ENCODE measurements at places on chromosomes 12 and 14.

GRCh38 chr14:26738571-26738970, 140.7 kb upstream of the NOVA1 start:
- no peak for DNase-seq

GRCh38 chr12:113826805-113827538, 139.2 kb downstream of the RBM19 start:
- no peak for DNase-seq

GRCh38 chr14:29654901-29655550, 272.6 kb downstream of the PRKD1 start:
- DNase-seq, result no peak

- DNase-seq, result no peak
Measured at GRCh38 chr14:102215576-102216250, 76.0 kb downstream of the WDR20 start.

- no peak for DNase-seq
Measured at GRCh38 chr12:31951939-31952338, 7.3 kb upstream of the RESF1 start.

- no peak for DNase-seq
Measured at GRCh38 chr12:27233814-27234213, 10.3 kb upstream of the STK38L start.

DNA sequence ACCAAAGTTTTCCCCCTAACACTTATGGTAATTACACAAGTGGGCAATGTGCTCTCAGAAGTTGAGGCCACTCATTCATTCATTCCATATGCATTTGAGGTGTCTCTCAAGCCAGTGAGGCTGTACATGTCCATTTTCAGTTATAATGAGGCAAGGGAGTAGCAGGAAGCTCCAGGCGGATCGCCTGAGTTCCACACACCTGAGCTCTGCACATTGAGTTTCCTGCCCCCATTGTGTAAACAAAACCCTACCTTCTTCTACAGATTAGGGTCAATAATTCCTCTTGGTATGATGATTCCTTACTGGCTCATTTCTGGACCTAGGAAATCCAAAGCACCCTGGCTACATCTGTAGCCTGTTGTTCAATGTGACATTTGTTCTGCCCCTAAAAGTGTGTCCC, 555.3 kb downstream of the MED13L start:
- DNase-seq, result no peak

DNA sequence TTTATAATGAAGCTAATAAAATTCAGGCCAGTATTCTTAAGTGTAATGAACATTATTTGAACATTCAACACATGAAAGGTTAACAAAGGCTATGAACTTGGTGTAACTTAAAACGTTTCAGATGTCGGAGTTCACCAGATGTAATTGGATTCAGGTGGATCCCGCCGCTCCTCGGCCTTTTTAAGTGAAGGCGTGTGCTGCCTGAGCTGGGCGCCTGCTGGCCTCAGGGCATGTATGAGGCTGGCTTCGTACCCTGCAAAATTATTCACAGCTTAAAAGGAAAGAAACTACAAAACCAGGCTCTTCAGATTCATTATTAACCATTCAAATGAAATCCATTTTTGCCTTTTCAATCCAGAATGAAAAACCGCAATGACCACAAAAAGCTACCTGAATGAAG, 69.9 kb downstream of the WIF1 start:
- no peak for DNase-seq

DNA sequence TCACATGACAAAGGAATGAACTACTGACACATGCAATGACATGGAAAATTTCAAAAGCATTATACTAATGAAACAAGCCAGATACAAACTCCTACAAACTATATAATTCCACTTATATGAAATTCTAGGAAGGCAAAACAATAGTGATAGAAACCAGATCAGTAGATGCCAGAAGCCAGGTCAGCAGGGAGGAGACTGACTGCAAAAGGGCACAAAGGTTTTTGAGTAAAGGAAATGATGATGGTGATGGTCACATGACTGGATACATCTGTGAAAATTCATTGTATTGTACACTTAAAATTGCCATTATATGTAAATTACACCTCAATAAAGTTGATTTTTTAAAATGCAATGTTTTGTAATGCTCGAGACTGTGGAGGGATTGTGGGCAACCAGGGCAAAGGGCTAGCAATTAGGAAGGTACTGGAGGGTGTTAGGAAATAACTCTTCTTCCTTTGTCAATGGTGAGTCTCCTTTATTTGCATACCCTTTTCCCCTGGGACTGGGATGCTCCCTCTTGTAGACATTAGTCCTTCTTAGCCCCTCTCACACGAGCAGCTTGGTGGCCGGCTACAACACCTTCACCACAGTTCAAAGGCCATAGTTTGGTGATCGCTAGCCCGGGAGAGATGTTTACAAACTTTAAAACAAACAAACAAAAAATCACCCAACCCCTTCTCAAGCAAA, 6.7 kb upstream of the PRPF40B start:
- DNase-seq, result no peak

DNA sequence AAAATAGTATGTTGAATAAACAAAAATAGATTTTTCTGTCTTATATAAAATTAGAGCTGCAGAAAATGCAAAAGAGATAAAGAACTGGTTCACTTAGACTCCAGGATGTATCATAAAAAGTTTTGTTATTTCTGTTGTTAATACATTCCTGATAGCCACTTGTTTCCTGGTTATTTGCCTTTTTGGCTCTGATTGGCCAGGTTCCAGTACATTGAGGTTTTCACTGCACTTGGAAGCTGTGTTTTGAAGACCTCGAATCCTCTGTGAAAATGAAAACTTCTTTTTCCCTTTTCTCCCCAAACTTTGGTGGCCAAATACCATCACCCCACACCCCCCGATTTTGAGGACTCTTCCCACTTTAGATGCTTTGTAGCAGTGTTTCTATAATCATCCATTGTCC, 525.3 kb downstream of the MED13L start:
- no peak for DNase-seq

- DNase-seq, result no peak
Measured at GRCh38 chr14:24115422-24116127, 826 bp upstream of the NRL start.

DNA sequence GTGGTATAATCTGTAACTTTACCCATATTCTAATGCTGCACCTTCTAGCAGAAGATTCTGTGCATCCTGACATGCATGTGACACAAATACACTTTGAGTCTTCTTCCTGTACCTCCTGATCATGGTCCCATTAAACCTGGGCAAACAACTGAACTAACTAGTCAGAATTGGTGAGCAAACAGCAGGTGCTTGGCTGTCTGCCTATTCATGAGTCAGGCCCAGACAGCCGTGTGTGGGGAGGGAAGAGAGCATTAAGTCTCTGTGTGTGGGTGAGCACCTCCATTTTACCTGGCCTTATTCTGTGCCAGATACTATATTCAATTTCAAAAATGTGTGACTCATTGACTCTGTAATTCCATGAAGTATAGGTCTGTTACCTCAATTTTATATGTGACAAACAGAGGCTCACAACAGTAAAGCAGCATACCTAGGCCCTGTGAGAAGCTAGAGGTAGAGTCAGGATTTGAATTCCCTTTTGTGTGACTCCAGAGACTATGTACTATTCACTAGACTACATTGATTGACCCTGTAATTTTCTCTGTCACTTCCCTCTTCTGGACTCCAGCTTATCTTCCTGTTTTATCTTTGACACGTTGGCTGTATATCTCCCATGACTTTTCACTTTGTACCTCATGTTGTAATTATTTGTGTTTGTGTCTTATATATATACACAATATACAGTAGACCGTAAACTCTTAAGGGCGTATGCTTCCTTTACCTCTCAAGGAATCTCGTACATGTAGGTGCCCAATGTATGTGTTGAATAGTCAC, 32.2 kb downstream of the SUSD6 start:
- peak; percentile 98 for DNase-seq

- no peak for DNase-seq
Measured at GRCh38 chr14:24054646-24055045, 2.8 kb downstream of the CARMIL3 start.

DNA sequence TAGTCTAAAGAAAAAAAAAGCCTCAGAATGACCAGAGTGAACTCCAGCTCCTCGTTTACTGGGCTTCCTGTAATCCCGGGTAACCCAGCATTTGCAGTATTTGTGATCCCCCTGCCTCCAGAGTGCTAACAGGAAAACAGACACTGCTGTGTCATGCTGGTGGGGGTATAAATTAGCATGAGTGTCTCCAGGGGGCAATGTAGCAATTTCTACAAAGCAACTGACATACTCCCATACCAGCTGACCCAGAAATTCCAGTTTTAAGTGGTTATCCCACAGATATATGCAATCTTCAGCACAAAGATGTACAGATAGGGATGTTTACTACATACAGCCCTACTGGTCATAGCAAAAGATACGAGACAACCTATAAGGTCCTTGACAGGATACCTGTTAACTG, 18.8 kb downstream of the TTC7B start:
- no peak for DNase-seq

DNA sequence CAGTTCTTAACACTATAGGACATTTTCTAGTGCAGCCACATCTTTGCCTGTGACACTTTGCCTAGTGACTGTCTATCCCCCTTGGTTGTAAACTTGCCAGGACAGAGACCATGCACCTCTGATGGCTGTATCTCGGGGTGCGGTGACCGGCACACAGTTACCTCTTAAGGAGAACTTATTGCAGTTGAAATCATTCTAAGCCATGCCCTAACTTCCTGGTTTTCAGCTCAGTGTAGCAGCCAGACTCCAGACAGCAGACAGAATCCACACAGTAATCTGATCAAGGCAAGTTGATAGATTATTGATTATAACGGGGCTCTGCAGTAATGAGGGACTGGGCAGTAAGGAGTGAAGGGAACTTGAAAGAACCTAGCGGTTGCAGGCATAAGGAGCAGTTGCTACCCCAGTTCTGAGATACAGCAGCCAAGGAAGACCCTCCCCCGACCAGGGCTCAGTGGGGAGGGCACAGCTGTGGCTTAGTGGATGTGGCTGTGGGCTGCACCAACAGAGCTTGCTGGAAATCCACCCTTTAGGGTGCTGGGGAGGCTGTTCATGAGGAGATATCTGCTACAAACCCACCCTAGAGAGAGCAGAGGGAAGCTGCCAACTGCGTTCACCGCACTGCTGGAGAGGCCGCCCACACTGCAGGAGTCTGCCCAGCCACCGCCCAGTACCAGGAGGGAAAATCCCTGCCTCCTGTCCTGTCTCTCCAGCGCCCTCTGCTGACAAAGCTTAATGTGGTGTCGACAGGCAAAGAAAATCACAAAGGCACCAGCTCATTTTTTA, 58.2 kb upstream of the BEGAIN start:
- DNase-seq, result peak; percentile 27

DNA sequence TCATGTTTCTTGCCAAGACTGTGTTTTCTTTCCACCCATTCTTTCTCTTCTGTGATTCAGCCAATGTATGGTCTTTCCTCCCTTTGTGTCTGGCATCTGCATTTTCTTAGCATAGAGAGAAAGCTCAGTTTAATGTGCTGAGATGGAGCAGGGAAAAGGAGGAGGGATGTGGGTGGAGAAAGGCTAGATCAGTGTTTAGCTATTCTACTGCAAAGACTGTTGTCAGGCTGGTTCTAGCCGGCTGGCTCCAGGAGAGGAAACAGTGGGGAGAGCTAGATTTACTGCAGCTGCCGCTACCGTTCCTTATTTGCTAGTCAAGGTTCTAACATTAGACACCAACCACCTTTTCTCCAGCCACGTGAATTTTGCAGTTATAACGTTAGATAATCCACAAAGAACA, 5.2 kb upstream of the RIMKLB start:
- DNase-seq, result no peak

DNA sequence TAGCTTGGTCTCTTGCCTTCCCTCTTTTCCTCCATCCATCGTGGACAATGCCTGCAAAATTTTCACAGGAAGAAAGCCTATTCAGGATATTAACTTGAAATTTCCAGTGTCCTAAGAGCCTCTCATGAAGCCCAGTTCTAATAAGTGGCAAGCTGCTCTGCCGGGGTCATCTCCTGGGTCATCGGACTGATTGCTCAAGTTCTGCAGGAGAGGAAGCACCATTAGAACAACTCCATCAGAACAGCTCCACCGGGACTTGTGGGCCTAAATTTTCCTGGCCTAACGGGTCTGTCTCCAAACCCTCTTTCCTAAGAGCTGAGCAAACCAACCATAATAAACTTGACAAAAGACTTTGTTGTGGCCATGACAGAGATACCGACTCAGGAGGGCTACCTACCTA, 13.9 kb downstream of the ERG28 start:
- no peak for DNase-seq

GRCh38 chr12:61676520-61676919, 583.7 kb upstream of the USP15 start:
- DNase-seq, result no peak

GRCh38 chr12:9673404-9674225, 4.1 kb downstream of the CLEC2D start:
- DNase-seq, result peak; percentile 66

DNA sequence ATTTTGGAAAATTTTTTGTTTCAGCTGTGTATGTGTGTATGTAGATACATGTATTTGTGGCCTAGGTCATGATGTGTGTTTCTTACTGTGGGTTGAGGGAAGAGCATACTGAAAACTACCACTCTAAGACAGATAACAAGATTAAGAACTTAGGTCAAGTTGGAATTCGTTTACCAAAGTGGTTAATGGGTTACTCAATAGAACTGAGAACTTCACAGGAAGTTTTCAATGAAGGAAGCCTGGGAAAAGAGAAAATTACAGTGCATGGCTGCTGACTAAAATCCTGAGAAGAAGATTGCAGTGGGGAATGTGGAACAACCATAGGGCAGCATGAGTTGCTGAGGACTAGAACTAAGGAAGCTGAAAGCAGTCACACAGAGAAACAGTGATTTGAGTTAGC, 21.4 kb upstream of the FOXG1 start:
- no peak for DNase-seq

DNA sequence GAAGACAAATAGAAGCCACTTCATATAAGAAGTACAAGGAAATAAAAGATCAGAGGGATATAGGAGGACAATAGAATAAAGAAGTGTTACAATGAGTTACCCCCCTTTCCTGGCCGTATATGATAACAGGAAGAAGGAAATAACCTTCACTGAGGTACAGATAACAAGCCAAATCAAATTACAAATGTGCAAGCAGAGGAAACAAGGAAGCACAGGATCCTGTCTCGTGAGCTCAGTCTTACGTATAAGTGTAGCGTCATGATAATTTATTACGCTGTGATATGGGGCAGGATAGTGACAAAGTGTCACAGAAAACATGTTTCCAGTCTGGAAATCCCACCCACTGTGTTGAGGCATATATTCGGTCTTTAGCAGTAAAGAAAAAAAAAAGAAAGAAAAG, 26.5 kb downstream of the CRACR2A start:
- DNase-seq, result no peak

DNA sequence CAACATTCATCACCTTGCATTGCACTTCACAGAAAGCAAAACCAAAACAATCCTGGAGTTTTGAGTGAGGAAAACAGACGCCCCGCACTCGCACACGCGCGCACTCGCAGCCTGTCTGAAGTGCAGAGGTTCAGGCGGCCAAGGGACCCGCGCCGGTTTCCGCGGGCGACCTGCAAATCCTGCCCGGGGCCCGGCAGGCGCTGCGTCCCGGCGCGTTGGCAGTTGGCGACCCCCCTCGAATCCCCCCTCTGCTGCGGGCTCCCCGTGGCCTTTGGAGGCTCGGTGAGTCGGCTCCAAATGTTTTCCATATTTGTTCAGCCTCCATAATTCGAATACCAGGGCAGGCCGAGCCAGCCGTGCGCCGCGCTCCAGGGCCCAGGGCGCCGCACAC, at the start of gene SSPN:
Gene SSPN (plus strand): TSS at position 324 of the 391 bp plus-strand sequence. CDS start 100 bp downstream, outside the sequence.
- DNase-seq, result no peak

GRCh38 chr12:65494537-65494936, 216.1 kb downstream of the MSRB3 start:
- DNase-seq, result no peak

- no peak for DNase-seq
Measured at GRCh38 chr12:27981874-27982273, 9.3 kb upstream of the PTHLH start.

All from epithelial cell of prostate (primary cell).